HL-60 (cell line): ENCODE measurements at places on chromosomes 1 and 21.

GRCh38 chr1:112344754-112345423 is 51.1 kb upstream of the CTTNBP2NL start:
- no peak for DNase-seq

DNA sequence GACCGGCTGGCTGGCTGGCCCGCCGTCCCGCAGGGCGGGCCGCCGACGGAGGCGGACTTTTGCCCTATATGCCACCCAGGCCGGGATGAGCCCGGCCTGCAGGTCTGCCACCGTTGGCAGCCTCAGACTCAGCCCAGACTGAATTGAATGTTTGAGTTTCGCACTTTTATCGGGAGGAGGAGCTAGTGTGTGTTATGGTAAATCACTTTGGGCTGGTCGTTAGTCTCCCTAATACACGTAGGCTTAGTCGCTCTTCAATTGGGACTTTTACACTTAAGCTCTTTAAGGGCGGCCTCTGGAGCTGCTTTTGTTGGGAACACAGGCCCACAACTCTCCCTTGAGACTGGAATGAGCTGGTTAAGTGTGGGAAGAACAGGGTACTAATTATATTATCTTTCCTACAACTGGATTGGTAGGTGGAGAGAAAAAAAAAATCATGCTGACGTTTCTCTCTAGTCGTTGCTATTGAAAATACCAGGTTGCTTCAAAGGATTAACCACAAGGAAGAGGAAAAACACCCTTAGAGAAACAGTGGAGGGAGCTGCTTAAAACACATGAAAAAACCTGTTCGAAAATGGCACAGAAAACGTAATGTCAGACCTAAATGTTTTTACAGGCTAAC is 1.4 kb upstream of the IRF2BP2 start:
- DNase-seq, result peak; percentile 87

- DNase-seq, result peak; percentile 93
Measured at GRCh38 chr1:153344718-153345025, 4.0 kb downstream of the PGLYRP4 start.

DNA sequence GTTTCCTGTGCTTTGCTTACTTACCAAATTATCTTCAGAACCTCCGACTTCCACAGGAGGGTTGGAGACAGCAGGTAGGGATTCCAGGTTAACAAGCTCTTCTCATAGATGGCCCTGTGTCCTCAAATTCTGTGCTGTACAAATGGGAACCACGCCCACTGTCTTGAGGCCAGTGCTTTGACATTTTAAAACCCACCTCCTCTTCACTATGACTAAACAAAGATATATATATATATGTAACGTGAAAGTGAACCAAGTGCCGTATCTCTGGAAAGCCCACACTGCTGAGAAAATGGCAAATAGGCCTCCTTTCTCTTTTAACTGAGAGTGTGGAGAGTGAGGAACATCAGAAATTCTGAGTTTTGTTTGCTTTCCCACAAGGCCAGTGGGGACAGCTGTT is 99.6 kb downstream of the ZBTB18 start:
- no peak for DNase-seq

- DNase-seq, result no peak
Measured at GRCh38 chr1:35371506-35371905, 103.0 kb downstream of the ZMYM4 start.

DNA sequence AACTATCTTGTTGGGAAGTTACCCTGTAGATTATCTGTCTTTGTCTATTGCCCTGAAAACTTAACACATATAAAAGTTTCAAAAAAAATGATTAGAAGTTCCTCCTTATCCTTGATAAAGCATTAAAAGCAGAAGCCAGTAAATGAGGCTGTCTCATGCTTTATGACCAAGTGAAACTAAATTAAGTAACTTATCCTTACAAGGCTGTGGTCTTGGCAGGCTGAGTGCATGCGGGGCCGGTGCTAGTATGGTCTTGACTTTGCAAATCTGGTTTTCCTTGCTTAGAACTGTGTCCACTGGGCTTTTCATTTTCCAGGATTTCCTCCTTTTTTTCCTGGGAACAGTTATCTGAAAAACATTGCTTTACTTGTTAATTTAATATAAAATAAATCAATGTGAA is 43.1 kb downstream of the PCNX2 start:
- DNase-seq, result no peak

GRCh38 chr1:55234016-55234415 is 18.9 kb upstream of the USP24 start:
- DNase-seq, result no peak

DNA sequence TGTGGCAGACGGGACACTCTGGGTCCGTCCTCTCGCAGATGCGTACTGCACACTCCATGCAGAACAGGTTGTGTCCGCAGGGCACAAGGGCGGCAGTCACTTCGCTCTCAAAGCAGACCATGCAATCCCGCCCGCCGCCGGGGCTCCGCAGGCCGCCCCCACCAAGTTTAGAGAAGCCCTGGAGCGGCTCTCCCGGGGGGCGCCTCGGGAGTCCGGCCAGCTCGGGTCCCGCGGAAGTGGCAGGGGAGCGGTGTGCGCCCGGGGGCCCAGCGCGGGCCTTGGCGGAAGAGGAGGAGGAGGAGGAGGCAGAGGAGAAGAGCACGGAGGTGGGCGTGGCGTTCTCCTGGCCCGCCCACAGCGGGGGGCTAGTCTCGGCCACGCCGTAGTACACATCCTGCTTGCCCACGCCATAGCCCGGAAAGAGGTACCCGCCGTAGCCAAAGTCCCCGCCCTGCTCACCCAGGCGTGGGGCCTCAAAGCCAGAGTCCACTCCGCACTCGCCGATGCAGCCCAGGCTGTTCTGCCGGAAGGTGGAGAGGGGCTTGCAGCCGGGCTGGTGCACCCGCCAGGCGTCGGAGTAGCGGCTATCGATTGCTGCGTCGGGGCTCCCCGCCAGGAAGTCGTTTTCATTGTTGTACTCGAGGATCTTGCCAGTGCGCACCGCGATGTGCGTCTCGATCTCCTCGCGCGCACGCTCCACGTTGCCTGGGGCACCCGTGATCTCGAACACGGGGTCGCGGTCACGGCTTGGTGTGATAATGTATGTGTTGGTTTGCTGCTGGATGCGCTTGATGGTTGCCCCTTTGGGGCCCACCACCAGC is 5.4 kb downstream of the MEX3A start:
- DNase-seq, result no peak

DNA sequence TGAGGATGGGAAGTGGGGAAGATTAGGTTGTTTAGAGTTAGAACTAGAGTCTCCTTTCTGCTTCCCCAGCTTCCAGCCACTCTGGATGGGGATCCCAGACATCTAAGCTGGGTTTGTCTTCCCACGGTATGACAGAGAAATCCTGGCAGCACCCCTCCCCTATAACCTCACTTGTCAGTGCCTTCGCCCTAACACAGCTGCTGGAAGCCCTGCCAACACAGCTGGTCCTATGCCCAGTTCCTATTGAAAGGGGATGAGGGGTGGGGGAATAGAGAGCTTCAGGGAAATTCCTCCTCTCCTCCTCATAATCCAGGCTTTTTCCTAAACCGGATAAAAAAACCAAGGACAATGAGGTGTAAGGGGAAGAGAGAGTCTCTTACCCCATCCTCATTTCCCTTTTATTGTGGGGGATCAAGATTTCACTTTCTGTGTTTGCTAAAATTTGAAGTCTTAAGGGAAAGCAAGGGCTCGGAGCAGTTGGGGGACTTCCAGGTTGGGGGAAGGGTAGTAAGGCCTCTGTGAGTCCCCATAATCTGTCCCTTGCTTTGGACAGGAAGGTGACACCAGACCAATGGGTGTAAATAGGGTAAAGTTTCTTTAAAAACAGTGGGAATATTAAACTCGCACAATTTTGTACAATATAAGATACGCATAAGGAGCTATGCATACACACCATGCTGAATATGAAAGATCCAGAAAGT is 590 bp downstream of the TMOD4 start:
- no peak for DNase-seq

DNA sequence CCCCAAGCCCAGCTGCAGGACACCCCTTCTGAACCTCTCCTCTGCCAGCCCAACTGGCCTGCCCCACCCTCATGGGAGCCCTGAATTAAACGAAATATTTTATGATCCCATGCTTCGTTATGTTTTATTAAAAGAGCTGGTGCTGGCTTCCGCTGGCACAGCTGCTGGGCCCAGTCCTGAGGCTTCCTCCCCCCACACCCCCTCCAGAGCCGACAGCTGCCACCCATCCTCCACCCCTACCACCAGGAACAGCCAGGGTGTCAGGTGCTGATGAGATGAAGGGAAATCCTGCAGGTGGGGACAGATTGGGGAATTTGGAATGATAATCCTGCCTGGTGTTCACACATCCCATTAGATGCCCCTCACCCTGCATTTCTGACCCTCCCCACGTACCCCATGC is 19.0 kb downstream of the IGSF21 start:
- DNase-seq, result no peak

- DNase-seq, result no peak
Measured at GRCh38 chr21:20996421-20997310, 1.5 kb upstream of the NCAM2 start.

- DNase-seq, result no peak
Measured at GRCh38 chr1:185495898-185496297, 178.9 kb upstream of the IVNS1ABP start.

GRCh38 chr1:158037866-158038359 is 44.5 kb downstream of the KIRREL1 start:
- no peak for DNase-seq

GRCh38 chr21:16908077-16908476 is 604.8 kb upstream of the CXADR start:
- no peak for DNase-seq
